ENCODE measurements at places on chromosomes 11 and 22.

- DNase-seq, result no peak
Observed at GRCh38 chr11:111634981-111635705, 32.9 kb downstream of the SIK2 start.

- DNase-seq, result no peak
Observed at GRCh38 chr11:102415304-102415916, 37.2 kb downstream of the TMEM123 start.

DNA sequence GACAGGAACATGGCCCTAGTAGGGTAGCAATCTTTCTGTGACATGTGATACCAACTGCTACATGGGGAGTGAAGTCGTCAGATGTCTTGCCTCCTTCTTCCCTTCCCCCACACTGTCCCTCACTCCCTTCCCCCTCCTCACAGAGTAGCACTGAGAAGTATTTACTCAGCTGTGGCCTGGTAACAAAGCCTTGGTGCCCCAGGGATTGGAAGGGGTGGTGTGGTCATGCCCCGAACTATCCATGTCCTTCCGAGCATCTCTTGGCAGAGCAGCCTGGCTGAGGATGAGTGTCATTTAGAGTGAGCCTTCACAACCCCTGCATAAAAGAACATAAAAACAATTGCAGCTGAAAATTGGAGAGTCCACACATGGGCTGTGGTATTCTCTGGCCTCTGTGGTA lies 46.1 kb downstream of the ARFGAP2 start:
- no peak for DNase-seq

DNA sequence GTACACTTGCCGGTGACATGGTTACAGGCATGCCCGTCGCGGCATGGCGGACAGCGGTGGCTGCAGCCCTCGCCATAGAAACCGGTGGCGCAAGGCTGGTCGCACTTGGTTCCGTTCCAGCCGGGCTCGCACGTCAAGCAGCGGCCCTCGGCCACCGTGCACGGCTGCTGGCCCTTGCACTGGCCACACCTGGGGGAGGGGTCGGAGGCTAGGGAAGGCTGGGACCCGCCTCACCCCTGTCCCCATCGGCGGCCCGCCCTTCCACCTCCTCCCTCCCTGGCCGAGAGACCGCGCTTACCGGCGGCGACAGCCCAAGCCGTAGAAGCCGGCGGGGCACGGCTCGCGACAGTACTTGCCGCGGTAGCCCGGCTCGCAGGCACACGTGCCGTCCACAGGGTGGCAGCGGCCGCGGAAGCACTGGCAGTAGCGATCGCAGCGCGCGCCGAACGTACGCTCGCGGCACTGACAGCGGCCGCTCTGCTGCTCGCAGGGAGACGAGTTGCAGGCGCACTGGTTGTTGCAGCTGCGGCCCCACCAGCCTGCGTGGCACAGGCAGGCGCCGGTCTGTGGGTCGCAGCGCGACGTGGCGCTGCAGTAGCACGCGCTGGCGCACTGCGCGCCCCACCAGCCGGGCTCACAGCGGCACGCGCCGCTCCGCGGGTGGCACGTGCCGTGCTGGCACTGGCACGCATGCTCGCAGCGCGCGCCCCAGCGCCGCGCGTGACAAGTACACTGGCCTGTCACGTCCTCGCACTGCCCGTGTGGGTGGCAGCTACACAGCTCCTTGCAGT lies 6.7 kb downstream of the SCARF2 start:
- DNase-seq, result no peak

DNA sequence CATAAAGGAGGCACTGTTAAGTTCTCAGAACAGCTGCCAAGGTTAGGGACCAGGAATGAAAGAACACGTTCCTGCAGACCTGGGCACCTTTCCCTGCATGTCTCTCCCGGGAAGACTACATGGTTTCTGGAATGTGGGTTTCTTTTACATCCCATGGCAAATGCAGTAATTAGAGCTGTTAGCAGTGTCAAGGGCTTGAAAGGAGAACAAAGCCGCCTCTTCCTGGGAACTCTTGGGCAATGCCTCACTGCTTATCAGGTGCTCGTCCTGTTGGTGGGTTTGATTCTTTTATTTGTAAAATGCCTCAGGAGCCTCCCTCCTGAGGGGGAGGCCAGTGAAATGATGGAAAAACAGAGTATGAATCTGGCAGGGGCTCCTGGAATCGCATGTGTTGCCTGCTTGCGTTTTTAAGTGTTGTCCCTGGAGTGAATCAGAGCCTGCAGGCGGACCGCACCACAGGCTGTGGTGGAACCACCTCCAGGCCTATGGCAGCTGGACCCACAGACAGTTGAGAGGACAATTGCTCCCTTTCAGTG lies 723 bp upstream of the C22orf31 start:
- no peak for DNase-seq

- no peak for DNase-seq
Observed at GRCh38 chr22:33869946-33870345, 50.3 kb downstream of the LARGE1 start.

DNA sequence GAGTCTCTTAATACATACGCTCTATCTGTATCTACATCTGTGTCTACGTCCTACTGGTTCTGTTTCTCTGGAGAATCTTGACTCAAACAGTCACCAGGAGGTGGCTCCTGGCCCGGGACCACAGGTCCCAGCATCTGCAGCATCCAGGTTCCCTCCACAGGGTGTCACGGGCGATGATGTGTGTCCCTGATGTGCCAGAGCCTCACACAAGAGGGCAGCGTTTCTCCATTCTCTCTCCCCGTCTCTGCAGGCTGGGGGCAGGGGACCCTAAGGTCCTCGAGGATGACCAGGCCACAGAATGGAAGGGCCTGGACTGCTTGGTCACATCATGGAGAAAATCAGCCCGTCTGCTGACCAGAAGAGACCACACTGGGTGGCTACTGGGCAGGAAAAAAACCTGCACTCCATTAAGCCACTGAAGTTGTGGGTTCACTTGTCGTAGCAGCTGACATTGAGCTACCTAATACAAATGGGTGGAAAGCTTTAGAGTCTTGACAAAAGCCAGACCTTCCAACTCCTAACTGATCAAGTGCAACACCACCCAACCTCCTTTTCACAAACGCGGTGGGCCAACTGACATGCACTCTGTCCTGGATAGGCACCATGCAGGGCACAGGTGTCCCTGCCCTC lies 392.5 kb downstream of the CTTN start:
- no peak for DNase-seq

DNA sequence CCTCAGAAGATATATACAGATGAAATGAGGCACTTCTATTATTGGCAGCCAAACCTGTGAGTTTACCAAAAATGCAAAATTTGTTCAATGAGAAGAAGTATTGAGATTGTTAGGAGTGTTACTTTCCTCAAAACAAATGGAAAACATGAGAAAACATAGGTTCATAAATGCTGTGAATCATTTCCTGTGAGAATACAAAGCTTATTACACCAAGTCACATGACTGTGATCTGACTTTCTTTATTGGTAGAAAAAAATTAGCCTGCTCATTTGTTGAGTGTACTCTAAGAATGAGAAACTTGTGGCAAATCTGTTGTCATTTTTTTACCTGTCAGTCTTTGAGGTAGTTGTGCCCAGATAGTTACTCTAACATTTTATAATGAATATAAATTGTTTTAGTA lies 215.1 kb downstream of the TMEM135 start:
- DNase-seq, result no peak

DNA sequence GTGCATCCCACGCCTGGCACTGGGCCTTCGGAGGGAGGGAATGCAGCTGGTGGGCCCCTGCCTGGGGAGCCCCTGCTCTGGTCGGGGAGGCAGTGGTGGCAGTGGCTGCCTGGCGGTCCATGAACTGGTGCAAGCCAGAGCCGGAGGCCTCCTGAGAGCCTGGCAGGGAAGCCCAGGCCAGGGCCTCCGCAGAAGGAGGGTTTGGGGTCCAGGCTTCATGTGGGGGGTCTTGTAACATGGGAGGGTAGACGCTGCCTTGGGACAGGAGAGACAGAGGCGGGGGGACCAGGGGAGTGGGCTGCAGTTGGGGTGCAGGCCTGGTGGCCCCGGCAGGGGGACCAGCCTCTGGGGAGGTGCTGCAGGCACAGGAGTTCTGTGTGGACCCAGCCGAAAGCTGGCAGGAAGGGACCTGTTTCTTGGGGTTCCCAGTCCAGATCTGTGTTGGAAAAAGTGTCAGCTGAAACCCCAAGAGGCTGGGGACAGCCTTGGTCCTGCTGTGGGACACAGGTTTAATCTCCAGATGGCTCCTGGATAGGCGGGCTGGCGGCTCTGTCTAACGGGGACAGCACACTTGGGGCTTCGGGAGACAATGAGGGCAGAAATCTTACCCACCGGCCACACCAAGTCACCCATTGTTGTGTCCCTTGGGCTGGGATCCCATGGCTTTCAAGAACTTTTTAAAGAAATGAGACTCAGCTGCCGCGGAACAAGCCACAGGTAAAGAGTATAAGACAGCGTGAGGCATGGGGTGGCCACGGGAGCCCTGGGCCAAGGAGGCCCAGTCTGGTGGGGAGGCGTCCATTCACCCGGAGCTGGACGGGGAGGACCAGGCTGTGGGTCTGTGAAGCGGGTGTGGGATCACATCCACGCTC lies 73.5 kb downstream of the KCNQ1 start:
- DNase-seq, result no peak

- DNase-seq, result no peak
Observed at GRCh38 chr11:30292545-30292944, 30.4 kb upstream of the ARL14EP start.

GRCh38 chr11:13016415-13016814 lies 7.3 kb downstream of the RASSF10 start:
- DNase-seq, result no peak

GRCh38 chr11:119739975-119740374 lies 11.0 kb upstream of the NECTIN1 start:
- no peak for DNase-seq

- DNase-seq, result no peak
Observed at GRCh38 chr11:122075016-122075415, 41.0 kb downstream of the BLID start.

DNA sequence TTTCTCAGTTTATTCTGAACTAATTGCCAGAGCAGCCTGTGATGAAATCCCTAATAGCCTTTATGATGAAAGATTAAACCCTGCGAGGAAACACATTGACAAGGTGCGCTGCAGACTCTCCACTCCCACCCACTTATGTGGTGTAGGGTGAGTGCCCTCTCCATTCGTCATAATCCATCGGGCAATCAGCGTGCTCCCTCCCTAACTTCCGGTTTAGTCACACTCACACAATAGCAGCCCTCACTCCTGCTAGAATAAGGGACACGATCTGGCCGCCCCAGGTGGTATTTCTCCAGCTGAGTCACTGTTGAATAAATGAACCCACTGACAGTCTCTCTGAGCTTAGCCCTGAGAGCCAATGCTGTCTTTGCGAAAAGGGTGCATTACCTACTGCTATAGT lies 188.3 kb downstream of the OPCML start:
- no peak for DNase-seq

GRCh38 chr11:70747285-70747684 lies 349.0 kb downstream of the CTTN start:
- no peak for DNase-seq

GRCh38 chr11:74602637-74603556 lies 10.5 kb downstream of the POLD3 start:
- DNase-seq, result no peak

DNA sequence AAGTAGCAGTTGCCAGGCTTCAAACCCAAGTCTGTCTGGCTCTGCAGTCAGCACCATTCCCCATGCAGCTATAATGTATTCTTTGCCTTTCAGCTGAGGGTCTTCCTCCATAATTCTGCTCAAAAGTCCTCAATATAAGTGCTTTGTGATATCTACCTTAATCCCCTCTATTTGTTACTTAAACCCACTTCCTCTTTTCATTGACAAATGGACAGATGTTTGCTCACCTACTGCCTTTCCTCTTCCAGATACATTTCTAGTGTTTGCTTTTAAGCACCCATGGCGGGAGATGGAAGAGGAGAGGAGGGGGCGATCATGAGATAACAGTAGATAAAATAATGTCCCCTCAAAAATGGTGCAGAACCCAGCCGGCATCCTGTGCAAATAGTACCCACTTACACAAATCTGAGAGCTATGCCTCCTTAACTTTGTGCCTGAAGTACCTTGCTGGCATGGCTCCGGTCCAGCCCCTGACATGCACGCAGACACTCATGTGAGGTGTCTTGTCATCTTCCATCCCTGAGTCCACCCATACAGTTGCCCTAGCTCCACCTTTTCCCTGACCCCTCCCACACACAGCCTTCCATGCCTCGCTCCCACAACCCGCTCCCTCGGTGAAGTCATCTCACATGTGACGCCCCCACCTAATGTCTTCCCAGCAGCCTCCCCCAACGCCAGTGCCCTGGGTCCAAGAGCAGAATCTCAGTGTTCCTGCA lies 109.6 kb downstream of the TRIM29 start:
- DNase-seq, result no peak

DNA sequence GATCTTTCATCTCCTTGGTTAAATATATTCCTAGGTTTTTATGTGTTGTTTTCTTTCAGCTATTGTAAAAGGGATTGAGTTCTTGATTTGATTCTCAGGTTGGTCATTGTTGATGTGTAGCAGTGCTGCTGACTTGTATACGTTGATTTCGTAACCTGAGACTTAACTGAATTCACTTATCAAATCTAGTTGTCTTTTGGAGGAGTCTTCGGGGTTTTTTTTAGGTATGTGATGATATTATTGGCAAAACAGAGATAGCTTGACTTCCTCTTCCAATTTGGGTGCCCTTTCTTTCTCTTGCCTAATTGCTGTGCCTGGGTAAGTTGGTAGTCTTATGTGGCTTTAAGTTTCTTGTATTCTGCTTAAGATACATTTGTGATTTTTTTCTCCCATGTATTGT lies 52.8 kb downstream of the CBL start:
- no peak for DNase-seq

DNA sequence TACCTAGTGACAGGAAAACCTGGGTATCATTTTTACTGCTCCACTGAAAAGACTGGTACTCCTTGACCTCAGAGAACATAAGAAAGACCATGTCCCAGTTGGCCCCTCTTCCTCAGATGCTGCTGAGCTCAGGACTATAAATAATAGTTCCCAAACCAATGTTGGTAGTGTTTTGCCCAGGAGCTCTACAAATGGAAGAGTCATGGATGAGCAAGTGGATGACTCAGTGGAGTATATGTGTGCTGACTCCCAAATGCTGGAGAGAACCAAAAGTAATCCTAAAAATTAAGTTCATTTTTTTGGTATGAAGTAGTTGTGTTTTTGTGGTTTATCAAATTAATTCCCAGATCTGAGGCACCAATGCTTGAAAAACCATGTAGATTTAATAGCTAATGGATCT lies 482.0 kb downstream of the KCNA4 start:
- DNase-seq, result no peak

DNA sequence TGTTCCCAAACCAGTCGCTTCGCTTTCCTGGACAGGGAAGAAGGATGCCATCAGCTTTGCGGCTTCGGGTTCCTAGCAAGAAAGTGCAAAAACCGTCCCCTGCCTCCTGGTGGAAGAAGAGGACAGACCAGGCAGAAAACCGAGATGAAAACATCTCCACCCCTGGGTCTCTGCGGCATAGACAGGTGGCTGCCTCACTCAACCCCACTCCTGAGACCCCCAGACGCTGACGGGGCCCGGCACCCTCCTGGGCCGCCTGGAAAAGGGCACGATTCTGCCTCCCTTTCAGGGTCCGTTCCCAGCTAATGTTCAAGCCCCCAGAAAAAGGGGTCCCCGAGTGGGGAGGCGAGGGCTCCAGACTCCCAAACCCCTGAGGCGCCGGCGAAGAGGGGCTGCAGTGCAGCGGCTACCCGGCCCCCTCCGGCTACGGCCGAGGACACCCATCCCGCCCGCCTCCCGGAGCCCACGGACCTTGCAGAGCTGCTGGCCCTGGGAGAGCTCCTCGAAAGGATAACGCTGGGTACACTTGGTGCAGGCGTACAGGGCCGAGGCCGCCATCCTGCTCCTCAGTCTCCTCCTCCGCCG lies 569 bp downstream of the FAM76B start:
- DNase-seq, result peak; percentile 9
